ENCODE measurements at places on chromosomes 7 and 10.

GRCh38 chr7:147516391-147516790 lies 1074.2 kb upstream of the C7orf33 start:
- no peak for DNase-seq

DNA sequence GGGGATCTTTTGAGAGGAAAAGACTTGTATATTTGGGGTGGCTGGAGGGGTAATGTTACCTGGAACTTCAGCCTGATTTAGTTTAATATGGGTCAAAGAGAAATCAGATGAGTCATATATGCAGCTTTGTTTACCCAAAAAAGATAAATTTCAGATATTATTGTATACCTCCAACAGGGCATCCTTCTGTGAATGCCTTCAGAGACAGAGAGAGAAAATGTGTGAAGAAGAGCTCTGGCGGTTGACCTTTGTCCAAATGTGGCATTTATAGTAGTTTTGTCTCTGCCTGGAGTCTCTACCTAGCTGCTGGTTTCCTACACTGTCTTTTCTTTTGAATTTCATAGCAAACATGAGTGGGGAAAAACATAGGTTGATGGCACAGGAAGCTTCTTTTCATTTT lies 21.6 kb downstream of the LRMDA start:
- DNase-seq = no peak

DNA sequence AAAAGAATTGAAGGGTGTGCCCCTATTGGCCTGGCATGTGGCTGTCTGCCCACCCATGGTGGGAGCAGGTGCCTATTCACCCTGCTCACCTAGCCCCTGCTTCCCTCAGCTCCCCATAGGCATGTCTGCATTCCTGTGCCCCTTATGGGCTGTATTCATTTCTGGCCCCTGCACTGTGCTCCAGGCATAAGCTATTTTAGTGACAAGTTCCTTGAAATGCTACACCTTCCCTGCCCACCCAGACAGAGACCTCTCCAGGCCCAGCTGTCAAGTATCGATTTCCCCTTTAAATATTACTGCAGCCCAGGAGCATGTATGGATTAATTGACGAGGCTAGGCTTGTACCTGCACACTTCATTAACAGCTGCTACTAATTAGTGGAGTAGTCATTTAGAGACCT lies 235.4 kb downstream of the RPS24 start:
- no peak for DNase-seq

- no peak for DNase-seq
These were observed 71.2 kb downstream of the BMPR1A start for GRCh38 chr10:86827639-86828038.

- peak; percentile 6 for DNase-seq
These were observed 52.8 kb downstream of the CHN2 start for GRCh38 chr7:29247224-29247962.

DNA sequence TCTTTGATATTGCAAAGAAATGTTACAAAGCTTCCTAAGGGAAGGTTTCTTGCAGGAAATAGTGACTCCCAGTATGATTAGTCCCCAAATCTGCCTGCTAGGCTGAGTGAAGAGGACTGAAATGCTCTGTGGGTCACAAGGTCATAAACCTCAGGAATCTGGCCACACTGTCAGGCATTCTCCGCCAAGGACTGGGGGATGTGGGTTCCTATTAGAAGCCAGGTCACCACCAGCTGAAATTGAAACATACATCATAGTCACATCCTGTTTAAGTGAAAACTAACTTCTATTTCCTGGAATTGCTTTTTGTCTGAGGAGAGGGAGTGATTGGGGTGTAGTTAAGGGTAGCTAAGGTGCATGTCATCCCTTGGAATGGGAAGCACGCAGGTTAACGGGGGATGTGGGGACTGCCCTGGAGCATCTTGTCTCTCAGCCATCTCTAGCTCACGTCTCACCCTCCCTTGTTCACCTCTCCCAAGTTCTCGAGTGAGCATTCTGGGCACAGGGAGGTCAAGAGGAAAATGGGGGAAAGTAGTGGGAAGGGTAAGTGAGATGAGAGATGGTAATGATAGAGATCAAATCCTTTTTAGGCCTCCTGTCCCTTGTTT lies 12.0 kb upstream of the GSAP start:
- DNase-seq = peak; percentile 72

DNA sequence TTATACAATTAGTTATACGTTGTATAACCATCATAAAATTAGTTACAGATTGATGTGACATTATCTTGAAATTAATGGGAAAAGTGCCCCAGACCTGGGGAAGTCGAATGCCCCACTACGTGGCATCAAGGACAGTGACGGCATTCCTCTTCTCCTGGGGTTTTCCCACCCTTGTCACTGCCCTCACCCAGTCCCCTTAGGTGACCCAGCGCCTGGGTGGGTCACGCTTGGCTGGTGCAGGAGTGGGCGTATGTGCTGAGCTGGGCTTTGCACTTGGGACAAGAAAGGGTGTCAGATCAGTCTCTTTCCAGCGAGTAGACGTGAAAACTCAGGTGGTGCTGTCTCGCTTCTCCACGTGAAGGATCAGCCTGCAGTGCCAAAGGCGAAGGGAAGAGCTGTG lies 7.6 kb downstream of the FOXK1 start:
- no peak for DNase-seq

DNA sequence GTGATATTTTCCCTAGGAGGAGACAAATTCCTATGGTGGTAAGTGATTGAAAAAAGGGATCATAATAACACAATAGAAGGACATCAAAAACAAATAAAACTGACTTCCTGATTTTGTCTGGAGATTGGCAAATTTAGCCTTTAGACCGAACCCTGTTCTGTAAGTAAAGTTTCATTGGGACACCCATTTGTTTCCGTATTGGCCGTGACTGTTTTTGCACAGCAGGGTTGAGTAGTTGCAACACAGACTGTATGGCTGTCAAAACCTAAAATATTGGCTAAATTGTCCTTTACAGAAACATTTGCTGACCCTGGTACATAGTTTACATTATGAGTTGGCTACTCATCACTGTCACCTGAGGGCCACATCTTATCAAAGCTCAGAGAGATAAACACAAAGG lies 168.6 kb downstream of the PRKCQ start:
- peak; percentile 31 for DNase-seq

DNA sequence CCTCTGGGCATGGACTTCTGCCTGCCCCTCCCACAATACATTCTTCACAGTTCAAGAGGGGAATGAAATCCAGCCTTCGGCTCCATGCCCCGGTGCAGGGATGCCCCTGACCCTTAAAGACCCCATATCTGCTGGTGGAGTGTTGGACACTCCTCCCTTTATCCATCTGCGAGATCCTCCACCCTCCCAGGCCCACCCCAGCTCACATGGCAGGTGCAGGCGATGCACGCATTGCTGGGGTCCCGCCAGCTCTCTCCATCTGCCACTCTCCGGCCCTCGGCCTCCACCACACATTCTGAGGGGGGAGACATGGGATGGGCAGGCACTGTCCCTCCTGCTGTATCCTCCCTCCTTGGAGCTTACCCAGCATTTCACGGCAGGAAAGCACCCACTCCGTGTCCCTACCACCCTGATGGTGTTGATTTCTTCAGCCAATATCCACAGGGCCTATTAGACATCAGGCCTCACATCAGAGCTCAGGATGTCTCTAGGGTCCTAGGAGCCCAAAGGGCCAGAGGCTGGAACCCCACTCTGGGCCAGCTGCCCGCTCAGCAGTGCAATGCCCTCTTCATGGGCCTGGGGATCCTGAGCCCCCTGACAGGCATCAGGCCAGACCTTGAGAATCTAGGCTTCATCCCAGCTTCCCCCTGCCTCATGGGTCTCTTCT lies 18.3 kb downstream of the ATP6V1F start:
- no peak for DNase-seq

- DNase-seq = no peak
These were observed 67.8 kb downstream of the FRMPD2 start for GRCh38 chr10:48206482-48207250.

GRCh38 chr10:103469201-103469600 lies 9.8 kb downstream of the CALHM3 start:
- no peak for DNase-seq

GRCh38 chr7:1661461-1661860 lies 8.6 kb upstream of the ELFN1 start:
- no peak for DNase-seq

- no peak for DNase-seq
These were observed 90.2 kb downstream of the FRMD4A start for GRCh38 chr10:14240253-14241189.

GRCh38 chr10:72276013-72276387 lies 2.3 kb downstream of the DDIT4 start:
- DNase-seq = no peak

GRCh38 chr7:91242097-91242844 lies 22.0 kb upstream of the FZD1 start:
- DNase-seq = no peak

- DNase-seq = no peak
These were observed 1016.4 kb upstream of the KCND2 start for GRCh38 chr7:119256446-119257131.

DNA sequence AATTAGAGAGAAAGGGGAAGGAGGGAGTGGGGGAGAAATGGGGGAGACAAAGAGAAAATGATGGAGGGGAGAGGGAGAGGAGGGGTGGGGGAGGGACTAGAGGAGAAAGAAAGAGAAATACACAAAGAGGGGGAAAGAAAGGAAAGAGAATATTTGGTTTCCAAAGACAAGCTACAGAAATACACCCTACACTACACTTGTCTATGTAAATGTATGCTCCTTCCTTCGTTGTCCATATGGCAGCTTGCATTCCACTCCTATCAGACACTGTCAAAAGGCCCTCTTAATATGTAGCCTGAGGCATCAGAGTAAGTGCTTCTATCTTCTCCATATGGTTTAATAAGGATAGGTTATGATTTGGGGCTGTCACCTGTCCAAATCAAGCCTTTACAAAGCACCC lies 92.8 kb upstream of the FEZF1 start:
- DNase-seq = no peak

DNA sequence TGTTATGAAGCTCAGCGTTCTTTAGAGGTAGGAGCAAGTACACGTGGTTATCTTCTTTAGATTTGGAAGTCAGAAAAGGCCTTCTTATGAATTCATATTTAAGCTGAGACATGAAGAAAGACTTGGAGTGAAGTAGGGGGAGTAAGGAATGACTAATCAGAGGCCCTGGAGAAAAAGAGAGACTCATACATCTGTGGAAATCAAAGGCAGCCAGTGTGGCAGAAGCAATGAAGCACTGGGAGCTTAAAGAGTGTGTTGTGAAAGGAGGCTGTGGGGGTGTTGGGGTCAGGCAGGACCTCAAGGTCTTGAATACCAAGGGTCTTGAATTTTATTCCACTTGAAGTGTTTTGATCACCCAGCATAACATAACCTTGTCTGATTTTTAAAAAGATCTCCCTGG lies 35.7 kb upstream of the FGL2 start:
- peak; percentile 45 for DNase-seq

DNA sequence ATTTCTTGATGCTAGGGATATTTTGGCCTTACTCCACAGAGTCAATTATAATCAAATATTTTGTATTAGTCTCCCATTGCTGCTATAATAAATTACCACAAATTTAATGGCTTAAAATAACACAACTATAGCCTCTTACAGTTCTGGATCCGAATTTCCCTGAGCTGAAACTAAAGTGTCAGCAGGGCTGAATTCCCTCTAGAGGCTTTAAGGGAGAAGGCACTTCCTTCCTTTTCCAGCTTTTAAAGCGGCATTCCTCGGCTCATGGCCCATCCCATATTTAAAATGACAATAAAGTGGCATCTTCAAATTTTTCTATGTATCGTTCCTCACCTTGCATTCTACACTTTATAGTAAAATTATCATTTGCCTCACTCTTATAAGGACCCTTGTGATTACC lies 421.4 kb upstream of the ZWINT start:
- no peak for DNase-seq

DNA sequence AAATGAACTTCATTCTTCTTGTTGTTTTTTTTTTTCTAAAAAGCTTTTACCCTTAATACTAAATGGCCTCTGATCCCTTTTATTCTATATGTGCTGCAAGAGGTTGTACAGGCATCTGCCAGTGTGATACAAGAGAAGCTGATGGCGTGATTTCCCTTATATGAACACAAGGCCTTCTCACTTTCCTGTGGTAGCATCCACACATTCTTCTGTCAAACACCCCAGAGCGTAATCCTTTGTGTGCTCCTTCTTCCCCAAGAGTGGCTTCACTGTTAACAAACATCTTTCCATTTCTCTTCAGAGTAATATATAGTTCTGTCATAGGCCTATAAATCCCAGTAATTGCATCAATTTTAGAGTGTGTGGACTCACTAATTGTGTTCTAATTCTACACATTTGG lies 86.3 kb upstream of the CAPZA2 start:
- no peak for DNase-seq

- no peak for DNase-seq
These were observed 115.9 kb downstream of the CHCHD3 start for GRCh38 chr7:132965951-132966350.

GRCh38 chr10:100791369-100792058 lies 46.1 kb downstream of the PAX2 start:
- DNase-seq = no peak

DNA sequence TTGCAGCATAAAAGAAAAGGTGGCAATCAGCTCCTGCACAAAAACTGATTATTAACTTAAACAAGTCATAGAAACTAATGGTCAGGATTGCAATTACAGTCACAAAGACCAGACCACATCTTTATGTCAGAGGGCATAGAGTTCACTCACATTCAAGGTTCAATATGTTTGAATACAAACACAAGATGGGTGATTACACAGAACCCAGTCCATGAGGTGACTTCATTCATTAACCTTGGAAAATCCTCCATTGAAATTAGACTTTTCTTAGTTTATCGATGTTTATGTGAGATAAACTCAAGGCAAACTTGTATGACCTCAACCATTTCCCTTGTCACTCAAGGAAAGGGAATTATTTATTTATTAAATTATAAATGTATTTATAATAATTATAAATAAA lies 388.6 kb upstream of the LRRTM3 start:
- DNase-seq = no peak

GRCh38 chr7:32869716-32870115 lies 21.8 kb downstream of the KBTBD2 start:
- DNase-seq = no peak

GRCh38 chr7:80428161-80429054 lies 83.5 kb downstream of the GNAT3 start:
- DNase-seq = peak; percentile 39

DNA sequence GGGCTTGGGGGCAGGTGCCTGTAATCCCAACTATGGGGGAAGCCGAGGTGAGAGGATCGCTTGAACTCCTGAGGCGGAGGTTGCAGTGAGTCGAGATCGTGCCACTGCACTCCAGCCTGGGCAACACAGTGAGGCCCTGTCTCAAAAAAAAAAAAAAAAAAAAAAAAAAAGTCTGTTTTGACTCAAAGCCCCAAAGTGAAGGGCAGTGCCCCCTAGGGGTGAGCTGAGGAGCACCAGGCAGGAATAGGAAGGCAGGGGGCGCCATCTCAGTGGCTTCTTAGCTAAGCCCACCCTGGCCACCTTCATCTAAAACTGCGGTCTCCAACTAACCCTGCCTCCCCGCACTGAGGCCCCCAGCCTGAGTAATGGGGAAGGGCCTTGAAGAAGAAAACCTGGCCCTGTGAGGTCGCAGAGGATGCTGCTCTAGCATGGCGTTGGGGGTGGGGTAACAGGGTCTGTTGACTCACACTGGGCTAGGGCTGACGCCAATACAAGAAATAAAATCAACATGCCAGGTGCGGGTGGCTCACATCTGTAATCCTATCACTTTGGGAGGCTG lies 9.8 kb downstream of the PODXL start:
- peak; percentile 31 for DNase-seq

GRCh38 chr7:37899712-37900247 lies 16.8 kb downstream of the SFRP4 start:
- no peak for DNase-seq

- DNase-seq = no peak
These were observed 451.2 kb downstream of the GRID1 start for GRCh38 chr10:85915245-85915846.

- no peak for DNase-seq
These were observed 361.7 kb upstream of the SEMA3C start for GRCh38 chr7:81280531-81280930.
